Esophagus squamous epithelium (tissue), 5 donors: ENCODE measurements at places on chromosomes 3 and 15. TPM values are rescaled to one million over a fixed set of nuclear protein-coding genes. Genes with fewer than 3 reads are reported as not detected.

The HACD2 gene
- total RNA-seq, result 46.6 TPM

The PYGO1 gene
- 2.0 TPM for total RNA-seq

DNA sequence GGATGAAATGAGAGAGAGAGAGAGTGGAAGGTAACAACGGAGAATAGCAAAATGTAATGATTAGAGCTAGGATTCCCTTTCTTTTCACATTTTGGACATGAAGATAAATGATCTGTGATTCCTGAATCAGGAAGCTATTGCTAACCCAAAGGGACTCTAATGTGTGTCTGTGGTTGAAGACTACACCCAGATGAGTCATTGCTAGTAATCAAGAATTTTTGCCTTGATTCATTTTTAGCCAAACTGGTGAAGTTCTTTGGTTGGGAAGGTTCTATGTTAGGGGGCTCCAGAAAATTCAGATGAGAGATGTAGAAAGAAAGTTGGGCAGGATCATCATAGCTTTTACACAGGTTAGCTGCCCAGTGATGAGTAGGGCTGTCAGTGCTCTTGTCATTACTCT lies 116.4 kb downstream of the DUT start:
- peaks cover 71% of the 10 kb centered on the region for H3K36me3 ChIP-seq
- no peaks in the 10 kb centered on the region for H3K27me3 ChIP-seq
- H3K4me1 ChIP-seq, result no peaks in the 10 kb centered on the region
- H3K4me3 ChIP-seq, result no peak overlapping the region

DNA sequence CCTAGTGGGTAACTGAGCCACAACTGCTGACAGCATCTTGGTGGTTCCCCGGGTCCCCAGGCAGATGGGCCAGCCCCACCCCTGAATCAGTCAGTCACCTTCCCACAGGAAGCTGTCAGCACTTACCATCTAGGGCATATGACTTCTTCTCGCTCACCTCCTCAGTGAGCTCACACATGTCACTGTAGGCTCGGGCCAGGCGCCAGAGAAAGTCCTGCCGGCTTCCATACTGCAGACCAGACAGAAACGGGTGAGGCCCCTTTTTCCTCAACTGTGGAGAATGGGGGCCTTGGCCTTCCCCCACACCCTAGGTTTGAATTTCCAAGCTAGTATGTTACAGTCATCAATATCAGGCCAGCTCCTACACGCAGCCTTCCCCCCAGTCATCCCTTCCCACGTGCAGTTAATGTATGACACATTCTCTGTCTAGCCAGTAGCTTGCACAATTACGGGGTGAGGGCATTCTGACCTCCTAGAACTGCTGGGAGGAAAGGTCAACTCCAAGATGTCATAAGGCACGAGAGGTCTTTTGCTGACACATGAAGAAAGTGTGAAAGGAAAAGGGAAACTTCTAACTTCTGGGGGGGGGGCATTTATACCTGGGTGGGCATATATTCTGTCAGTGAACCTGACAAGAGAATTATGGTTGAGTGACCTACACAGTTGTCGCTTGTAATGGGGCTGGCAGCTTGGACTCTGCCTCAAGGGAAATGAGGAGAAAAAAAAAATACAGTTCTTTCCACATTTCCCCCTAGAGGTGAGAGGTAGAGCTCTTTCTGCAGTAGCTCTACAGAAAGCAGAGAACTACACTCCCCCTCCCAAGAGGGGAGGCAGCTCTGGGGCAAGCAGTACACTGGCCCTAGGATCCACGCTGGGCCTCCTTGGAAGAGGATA lies 10.9 kb downstream of the RMDN3 start:
- no peak overlapping the region for H3K4me3 ChIP-seq
- no peak overlapping the region for H3K27ac ChIP-seq
- H3K27me3 ChIP-seq, result no peaks in the 10 kb centered on the region
- no peak for DNase-seq

GRCh38 chr3:35201211-35201610 lies 438.1 kb upstream of the ARPP21 start:
- no peak overlapping the region for H3K4me3 ChIP-seq
- H3K4me1 ChIP-seq, result no peaks in the 10 kb centered on the region

The P2RY1 gene
- 34.1 TPM for total RNA-seq
